CD4-positive, alpha-beta T cell treated with Interleukin-15 for 1 hour (primary cell): ENCODE measurements at places on chromosomes 1 and 21.
A peak's percentile ranks its signal among the peaks of the same experiment; 100 is the strongest.

DNA sequence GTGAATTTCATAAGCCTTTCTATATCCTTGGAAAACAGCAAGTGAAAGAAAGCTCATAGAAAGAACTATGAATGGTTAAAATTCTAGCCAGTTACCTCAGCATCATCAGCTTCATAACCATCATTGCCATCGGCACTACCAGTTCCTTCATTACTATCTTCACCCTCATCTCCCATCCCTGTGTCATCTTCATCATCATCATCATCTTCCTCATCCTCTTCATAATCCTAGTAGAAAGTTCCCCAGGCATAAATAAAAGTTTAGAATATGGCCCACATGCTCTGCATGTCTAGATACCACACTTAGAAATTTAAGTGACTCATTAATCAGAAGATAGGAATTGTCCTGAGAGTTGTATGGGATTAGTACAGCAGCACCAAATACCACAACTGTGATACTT, 49.0 kb downstream of the TPR start:
- no peak for DNase-seq

GRCh38 chr21:38688068-38688467, 117.7 kb upstream of the ETS2 start:
- no peak for DNase-seq

DNA sequence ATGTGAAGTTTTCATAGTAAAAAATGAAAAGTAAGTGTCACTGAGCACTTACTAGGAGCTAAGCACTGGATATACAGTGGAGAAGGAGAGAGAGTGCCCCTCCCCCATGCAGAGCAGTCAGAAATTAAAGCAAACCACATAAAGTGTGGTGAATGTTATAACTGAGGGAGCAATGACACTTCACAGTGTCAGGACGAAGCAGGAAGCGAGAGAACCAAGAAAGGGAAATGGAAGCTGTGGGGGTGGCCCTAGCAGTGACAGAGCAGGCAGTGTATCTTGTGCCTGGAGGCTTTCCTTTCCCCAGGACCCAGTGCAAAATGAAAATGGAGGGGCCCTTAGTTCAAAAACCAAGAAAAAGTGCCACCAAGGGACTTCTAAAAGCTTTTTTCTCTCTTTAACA, 21.5 kb upstream of the RCAN3 start:
- DNase-seq: peak; percentile 70

GRCh38 chr1:89643577-89643976, 10.7 kb downstream of the LRRC8C start:
- no peak for DNase-seq

DNA sequence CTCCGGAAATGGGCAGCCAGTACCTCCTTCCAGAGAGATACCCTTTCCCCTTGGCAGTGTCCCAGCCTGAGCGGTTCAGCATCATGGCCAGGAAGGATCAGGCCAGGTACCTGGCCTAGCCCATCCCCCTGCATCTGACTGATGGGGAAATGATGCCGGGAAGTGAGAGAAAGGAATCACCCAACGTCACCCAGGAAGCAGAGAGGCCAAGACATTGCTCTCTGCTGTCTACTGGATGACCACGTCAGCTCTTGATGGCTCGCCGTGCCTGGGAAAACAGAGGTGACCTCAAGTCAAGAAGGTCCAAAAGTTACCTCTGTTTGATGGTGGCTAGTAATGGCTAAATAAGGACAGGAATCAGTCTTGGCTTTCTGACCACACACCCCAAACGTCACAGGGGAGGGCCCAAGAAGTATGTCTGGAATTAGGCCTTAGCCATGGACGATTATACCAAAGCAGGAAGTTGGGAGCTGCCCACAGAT, 79.0 kb downstream of the MRPL37 start:
- no peak for DNase-seq

DNA sequence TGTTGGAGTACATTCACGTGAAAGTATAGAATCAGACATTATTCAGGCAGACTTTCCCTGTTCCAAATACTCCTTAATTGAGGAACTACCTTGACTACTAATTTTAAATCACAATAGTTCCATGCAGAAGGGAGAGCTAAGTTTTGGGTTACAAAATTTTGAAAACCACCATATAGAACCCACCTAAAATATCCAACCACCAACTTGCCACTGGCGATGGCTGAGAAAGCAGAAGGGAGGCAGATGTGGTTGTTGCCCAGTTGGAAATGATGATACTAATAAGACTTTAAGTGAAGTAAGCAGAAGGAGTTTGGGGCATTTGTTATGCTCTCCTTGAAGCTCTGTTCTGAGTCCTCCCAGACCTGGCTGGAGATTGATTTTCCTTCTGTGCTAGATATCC, 190.7 kb downstream of the HLX start:
- no peak for DNase-seq

GRCh38 chr1:80153762-80154161, 1147.2 kb upstream of the ADGRL4 start:
- DNase-seq: no peak

DNA sequence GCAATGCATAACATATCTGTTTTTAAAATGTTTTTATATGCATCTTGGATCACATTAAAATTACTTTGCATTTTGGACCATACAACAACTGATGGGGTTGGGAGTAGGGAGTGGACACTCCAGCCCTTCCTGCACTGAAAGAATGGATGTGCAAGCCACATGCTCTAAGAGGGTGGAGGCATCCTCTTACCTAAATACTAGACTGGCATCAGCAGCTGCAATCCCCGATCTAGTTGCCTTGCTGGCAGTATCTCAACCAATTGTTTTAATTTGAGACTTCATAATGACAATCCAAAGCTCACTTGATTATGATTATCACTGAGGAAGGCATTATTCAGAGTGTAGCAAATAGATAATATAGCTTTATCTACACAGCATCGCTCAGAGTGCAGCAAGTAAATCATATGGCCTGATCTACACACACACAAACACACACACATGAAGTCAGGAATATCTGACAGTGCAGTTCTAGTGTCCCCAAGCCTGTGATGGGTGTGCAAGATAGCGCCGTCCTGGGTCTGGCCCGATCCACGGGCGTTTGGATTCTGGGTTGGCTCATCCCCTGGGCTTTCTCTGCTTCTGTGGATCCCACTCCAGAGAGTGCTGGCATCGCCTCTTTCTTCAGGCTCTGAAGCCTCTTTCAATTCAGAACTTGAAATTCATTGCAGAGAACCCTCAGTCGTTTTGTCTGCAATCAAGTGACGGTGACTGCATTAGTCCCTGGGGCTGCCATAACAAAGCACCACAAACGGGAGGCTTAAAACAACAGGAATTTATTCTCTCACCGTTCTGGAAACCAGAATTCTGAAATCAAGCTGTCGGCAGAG, 181.3 kb downstream of the ETS2 start:
- DNase-seq: no peak

DNA sequence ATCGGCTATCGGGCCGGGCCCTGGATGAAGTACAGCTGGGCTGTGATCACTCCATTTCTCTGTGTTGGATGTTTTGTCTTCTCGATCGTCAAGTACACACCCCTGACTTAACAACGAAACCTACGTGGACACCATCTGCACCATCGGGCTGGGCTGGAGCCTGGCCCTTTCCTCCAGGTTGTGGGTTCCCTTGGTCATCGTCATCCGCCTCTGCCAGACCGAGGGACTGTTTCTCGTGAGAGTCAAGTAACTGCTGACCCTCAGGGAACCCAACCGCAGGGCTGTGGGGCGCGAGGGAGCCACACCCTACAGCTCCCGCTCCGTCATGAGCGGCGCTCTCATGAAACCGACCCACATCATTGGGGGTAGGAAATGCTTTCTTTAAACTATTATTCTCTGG, 842.4 kb upstream of the TMPRSS15 start:
- DNase-seq: no peak

- DNase-seq: no peak
These were observed 1.2 kb downstream of the GLIS1 start for GRCh38 chr1:53737648-53738204.

DNA sequence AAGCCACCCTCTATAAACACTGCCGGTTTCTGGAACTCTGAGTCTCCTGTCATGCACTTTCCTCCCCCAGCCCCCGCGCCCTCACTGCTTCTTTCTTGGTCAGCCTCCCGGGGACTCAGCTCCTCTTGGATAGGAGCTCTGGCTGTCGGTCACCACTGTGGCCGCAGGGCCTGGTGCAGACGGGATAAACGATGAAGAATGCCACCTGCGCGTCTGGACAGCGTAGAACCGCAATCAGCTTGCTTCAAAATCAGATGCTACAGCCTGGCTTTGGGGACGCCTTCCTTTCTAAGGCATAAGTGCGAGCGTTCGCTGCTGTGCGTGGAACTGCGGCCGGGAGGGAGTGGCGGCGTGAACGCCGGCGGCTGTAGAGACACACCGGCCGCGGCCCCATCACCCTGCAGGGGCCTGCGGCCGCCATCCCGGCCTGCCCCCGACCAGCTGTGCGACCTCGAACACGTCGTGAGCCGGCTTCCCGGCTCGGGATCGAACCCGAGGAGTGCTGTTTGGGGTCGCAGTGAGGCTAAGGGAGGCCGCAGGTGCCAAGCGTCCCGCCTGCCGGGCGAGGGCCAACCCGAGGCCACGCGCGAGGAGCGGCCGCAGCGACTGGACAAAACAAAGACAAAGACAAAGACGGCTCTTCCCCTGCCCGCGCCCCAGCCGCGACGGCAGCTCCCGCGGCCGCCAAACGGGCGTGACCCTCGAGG, 688 bp downstream of the PTTG1IP start:
- DNase-seq: no peak

GRCh38 chr1:228087771-228088251, 5.3 kb downstream of the ARF1 start:
- DNase-seq: peak; percentile 55

- DNase-seq: no peak
These were observed 83.3 kb downstream of the OLFML3 start for GRCh38 chr1:114062477-114063099.

DNA sequence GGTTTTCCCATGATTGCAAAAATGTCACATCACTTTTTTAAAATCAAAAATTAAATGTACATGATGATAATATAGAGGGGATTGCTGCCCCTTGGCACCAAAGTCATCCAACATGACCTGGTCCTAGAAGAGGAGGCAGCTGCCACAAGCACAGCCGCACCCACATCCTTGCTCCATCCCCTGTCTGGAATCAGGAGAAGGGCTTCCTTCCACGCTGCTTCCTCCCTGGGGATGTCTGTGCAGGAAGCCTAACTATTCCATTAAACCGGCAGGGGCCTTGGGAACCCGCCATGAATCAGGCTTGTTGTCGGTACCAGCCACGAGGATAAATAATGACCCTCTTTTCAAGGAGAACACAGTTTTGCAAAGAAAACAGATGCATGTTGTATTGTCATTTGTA, 68.7 kb upstream of the AJAP1 start:
- DNase-seq: no peak

GRCh38 chr1:196516373-196516772, 91.9 kb downstream of the KCNT2 start:
- no peak for DNase-seq

DNA sequence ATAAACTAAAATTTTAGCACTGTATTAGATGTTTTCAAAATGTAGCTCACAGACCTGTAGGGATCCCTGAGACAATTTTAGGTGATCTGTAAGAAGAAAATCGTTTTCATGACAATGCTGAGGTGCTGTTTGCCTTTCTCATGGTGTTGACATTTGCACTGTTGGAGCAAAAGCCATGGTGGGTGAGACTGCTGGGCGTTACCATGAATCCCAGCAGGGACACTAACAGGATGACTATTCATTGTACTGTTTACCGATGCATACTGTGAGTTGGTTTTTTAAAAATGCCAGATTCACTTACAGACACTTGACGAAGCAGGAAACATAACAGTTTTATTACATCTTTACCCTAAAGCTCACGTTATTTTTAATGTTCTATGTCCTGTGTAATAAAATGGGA, 468.5 kb downstream of the PCP4 start:
- DNase-seq: no peak

- no peak for DNase-seq
These were observed 10.8 kb upstream of the CDCP2 start for GRCh38 chr1:54163573-54163972.

- DNase-seq: no peak
These were observed 314.0 kb downstream of the NTNG1 start for GRCh38 chr1:107454791-107455190.

- no peak for DNase-seq
These were observed 58.0 kb upstream of the SGIP1 start for GRCh38 chr1:66475940-66476339.

DNA sequence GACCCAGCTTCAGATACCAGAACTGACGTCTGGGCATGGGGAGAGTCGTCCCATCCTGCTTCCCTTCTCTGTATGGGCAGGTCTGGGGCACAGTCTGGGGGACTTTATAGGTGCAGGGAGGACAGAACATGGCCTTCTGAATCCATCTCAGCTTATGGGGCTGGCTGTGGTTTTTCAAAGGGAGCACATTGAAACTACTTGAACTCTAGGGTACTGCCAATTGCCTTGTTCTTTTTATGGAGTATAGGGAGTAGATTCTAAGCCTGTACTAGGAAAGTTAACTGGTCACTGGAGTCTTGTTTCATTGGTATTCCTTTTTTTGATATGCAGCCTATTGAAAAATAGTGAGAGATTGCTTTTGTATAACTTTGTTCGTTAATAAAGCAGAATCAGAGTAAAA, 90.2 kb downstream of the ATP5PO start:
- DNase-seq: no peak

GRCh38 chr1:170967042-170967910, 31.9 kb downstream of the MROH9 start:
- DNase-seq: no peak

- DNase-seq: no peak
These were observed 486.9 kb upstream of the USP24 start for GRCh38 chr1:55702064-55702463.

GRCh38 chr1:244664353-244664752, 11.4 kb downstream of the DESI2 start:
- DNase-seq: no peak

GRCh38 chr1:117967881-117968280, 38.3 kb downstream of the WDR3 start:
- no peak for DNase-seq

- DNase-seq: no peak
These were observed 83.4 kb downstream of the TRIM33 start for GRCh38 chr1:114427612-114428011.

DNA sequence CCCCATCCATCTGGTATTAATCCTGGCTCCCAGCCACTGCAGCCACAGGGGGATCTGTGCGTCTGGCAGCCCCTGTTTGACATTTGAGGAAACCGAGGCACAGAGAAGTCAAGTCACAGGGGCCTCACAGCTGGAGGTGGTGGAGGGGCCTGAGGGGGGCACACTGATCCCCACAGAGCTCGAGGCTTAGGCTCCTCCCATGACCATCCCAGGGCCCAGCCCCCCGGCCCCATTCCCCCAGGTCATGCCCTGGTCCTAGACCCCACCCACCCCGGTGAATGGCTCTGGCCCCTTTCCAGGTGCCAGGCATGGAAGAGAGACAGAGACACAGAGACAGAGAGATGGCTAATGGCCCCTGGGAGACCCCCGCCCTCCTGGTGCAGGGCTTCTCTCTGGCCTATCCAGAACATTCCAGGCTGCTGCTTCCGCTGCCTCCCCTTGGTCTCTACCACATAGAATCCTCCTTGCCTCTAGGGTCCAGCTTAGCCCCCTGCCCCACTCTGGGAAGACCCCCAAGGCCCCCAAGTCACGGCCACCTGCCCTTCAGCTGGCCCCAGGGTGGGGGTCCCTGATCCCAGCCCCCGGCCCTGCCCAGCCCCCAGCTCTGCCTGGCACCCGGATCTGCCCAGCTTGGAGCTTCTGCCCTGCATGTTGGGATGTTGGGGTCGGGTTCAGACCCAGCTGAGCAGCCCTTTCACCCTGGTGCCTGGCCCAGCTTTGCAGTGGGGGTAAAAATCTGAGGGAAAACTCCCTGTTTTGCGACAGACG, 29.2 kb upstream of the LRRC3 start:
- DNase-seq: peak; percentile 9

GRCh38 chr1:25137521-25138395, 94.5 kb downstream of the SYF2 start:
- DNase-seq: no peak

- DNase-seq: no peak
These were observed 62.5 kb downstream of the PEX14 start for GRCh38 chr1:10537082-10537766.
